ENCODE measurements at places on chromosomes 5 and 9.

DNA sequence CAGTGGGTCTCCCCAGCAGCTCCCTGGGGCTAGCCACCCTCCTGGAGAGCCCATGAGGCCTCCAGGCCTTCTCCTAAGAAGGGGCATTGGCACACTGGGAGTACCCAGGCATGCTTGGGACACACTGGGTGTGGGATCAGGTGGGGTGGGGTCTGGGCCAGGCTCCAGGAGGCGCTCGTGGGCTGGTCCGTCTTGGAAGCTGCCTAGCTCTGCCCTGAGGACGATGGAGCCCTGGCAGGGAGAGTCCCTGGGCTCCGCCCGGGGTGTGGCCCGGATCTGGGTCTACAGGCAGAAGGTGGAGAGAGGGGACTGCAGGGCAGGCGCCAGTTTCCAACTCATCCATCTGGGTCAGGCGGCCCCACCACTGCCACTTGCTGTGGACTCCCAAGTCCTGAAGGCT, 2.4 kb downstream of the PRRX2 start:
- DNase-seq, result no peak

- DNase-seq, result no peak
Observed at GRCh38 chr5:74640954-74641734, 616 bp upstream of the ENC1 start.

- DNase-seq, result no peak
Observed at GRCh38 chr5:169222934-169223594, 77.9 kb downstream of the SLIT3 start.

GRCh38 chr9:70639853-70640814, 225.7 kb upstream of the KLF9 start:
- no peak for DNase-seq

DNA sequence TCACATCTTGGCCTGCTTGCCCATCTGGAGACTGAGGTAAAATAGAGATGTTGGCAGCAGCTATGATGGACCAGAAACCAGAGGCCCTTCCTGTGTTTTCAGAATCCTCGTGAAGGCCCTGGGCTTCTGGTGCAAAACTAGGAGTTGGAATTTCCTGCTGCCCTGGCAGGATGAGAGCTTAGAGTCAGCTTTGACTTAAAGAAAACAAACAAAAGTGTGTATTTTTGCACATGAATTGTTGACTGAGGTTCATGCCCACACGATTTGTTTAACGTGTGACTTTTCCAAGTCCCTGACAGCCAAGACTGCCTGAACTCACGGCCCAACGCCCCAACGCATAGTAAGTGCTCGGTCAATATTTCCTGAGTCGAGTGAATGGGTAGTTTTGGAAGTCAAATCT, 303.1 kb downstream of the MLLT3 start:
- DNase-seq, result no peak

- DNase-seq, result no peak
Observed at GRCh38 chr9:78122631-78123030, 91.0 kb upstream of the GNAQ start.

DNA sequence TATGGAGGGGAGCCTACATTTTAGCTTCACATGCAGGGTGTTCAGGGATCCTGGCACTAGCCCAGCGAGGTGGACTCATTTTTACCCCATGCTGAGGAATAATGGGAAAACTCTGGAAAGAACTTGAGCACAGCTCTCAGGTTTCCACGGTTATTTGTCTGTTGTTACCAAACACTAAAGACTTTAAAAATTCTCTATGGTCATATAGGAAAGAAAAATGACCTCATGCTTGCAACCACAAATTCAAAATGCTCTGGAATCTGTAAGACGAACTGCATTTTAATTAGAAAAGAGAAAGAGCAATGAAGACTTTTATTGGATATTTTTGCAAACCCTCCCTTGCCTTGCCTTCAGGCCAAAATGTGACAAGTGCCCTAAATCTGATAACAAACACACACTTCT, 606.9 kb downstream of the EBF1 start:
- DNase-seq, result no peak

GRCh38 chr5:132628814-132629213, 29.2 kb upstream of the IL13 start:
- DNase-seq, result no peak
